SIG-M5 (cell line): ENCODE measurements at places on chromosomes 13 and 19.

- no peak for DNase-seq
These were observed 42.7 kb upstream of the ZNF780A start for GRCh38 chr19:40133491-40133890.

DNA sequence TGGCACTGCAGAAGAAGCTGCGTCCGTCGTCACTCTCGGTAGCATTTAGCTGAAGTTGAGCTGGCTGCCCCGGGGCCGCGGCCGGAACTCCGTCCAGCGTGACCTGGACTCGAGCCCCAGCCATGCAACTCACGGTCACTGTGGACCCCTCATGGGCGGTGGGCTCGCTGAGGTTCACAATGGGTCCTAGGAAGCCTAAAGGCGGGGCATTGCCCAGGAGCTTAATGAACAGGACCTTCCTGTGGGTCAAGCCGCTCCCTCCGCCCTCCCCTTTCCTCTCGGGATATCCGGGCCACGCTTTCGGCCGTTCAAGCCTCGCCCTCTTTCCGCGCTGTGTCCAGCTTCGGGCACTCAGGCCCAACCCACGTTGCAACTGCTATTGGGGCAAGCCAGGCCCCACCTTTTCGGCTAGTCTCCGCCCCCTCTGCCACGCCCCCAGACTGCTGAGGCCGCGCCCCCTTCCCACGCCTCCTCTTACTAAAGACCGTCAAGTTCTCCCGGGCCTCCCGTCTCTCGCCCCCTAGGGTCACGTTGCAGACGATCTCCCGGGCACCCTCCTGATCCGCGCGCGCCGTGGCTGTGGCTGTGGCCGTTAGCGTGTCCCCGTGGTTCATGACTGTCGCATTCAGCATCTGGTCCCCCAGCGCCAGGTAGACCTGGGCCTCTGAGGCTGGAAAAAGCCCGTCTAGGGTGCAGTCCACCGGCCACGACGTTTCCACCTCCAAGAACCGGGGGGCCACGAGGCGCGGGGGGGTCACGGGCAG lies 1.4 kb upstream of the RAVER1 start:
- no peak for DNase-seq

DNA sequence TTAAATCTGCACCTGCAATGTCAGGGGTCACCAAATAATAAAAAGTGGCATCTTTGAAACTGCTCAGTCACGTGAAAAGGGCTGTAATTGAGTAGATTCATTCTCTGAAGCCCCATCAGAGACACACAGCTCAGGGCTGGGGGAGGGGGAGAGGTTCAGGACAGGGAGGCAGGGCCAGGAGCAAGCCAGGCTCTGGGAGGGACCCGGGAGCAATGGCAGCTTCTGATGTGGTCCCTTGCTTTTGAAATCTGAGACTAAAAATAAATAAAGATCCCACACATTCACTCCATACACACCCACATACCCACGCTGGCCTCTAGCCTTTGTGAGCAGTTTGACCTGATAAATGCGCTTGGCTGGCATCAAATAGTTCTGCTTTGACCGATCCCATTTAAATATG lies 32.8 kb downstream of the GSX1 start:
- DNase-seq: no peak

DNA sequence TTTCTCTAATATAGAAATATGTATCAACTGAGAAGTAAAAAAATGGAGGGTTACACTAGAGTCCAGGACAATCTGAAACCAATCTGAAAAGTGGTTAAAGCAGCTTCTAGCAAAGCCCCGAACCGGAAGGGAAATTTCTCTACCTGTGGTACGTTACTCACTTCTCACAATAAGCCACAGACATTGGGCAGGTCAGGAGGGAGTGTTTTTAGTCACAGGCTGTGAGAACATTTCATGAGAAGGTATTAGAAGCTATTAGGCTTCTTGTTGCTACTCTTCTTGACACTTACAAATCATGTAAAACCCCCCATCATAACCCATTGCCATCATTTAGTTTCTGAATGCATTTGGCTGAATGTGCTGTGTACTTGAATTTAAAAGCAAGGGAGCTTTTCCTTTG lies 120.9 kb downstream of the NUFIP1 start:
- no peak for DNase-seq

DNA sequence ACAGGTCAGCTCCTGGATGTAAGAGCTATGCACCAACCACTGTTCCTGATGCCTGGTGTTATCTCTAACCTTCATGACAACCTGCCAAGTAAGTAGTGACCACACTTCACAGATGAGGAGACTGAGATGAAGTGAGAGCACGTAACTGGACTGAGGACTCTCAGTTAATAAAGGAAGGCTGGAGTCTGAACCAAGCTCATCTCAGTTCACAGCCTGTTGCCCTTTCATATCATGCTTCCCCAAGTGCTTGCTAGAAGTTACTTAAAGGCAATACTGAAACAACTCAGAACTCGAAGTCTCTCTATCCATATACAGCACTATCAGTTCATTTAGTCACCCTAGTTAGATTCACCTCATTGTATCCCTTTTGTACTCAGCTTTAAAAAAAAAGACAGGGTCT lies 119.7 kb downstream of the ABCC4 start:
- DNase-seq: no peak

- no peak for DNase-seq
These were observed 13.4 kb downstream of the RUBCNL start for GRCh38 chr13:46373623-46374022.

GRCh38 chr19:45051929-45052579 lies 13.2 kb downstream of the CLASRP start:
- DNase-seq: no peak

DNA sequence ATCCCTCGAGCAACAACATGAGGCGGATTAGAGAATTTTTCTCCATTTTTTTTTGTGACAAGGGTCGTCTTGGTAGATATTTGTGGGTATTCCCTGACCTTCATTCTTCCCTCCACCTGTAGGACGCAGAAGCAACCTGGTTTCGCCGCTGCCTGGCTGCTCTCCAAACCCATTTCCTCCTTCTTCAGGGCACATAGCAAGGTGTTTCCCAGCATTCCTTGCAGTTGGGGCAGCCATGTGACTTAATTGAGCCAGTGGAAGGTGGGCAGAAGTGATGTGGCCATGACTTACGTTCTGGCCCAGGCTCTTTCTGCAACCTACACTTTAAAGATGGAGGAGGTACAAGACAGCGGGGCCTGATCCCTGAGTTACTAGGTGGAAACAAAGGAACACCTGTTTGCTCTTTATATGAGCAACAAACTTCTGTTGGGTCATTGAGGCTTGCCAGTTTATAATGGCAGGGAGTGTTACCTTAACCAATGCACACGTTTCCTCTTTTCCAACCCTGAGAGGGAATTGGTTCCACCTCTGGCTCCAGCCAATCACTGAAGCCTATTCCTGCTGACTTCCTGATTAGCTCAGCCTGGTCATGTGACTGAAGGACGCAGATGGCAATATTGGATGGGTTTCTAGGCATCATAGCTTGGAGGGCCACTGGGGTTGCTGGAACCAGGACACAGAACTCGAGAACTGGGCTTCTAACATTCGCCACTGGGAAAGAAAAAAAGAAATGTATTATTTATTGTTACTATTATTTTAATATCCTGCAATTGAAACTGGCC lies 30.8 kb upstream of the ZNRF4 start:
- DNase-seq: no peak

GRCh38 chr19:6258812-6259311 lies 20.9 kb downstream of the MLLT1 start:
- DNase-seq: no peak

GRCh38 chr13:40114305-40114896 lies 458.9 kb downstream of the COG6 start:
- DNase-seq: no peak

GRCh38 chr13:108962654-108963053 lies 333.2 kb downstream of the MYO16 start:
- DNase-seq: no peak

GRCh38 chr13:105573136-105573535 lies 962.3 kb downstream of the EFNB2 start:
- DNase-seq: no peak

DNA sequence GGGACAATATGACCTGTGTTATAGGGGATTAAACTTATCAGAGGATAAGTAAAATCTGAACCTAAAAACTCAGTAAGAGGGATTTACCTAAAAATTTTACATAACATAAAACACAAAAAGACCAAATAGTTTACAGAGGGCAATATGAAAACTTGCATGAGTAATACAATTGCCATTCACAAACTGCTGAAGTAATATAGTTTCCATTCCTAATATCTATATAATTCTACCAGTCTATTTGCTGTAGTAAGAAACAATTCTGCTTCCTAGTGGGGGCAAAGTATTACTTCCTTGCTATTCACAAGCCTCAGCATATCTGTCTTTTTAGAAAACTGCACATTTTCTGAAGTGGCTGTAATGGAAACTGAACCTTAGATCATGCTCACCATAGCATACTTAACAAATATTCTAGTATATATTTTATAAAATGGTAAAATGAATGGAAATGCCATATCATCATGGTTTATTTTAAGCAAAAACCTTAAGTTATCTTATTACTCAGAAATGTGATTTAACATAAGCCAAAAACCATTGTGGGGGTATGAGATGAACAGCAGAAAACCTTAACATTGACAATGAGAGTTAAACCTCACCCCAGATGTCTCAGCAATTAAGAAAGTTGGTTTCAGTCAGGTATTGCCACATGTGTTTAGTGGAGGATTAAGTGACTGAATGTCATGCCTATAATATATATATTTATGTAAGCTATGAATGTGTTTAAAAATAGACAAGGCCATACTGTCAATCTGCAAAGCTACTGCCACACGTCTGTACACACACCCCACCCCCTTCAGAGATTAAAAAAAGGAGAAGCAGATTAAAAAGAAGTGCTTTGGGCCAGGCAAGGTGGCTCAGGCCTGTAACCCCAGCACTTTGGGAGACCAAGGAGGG lies 136.8 kb downstream of the MIPEP start:
- no peak for DNase-seq

DNA sequence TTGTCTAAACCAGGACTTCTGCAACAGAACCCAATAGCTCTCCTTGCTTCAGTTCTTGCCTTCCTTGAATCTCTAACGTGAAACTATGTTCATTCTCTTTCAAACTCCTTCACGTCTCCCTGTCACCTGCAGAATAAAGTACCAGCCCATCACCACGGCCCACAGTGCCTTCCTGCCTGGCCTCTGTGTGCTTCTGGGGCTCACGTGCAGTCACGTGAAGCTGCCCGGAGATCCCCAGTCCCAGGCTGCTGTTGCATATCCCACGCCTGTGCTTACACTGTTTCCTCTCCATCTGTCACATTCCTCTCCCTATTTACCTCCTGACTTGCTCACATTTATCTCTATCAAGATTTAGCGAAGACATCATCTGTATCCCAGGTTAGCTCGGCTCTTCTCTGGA lies 102.8 kb downstream of the STARD13 start:
- DNase-seq: no peak

GRCh38 chr19:46471116-46471733 lies at the start of gene PNMA8A:
Gene PNMA8A (minus strand): TSS chr19:46471563. CDS start chr19:46471035, 528 bp downstream.
- DNase-seq: no peak

DNA sequence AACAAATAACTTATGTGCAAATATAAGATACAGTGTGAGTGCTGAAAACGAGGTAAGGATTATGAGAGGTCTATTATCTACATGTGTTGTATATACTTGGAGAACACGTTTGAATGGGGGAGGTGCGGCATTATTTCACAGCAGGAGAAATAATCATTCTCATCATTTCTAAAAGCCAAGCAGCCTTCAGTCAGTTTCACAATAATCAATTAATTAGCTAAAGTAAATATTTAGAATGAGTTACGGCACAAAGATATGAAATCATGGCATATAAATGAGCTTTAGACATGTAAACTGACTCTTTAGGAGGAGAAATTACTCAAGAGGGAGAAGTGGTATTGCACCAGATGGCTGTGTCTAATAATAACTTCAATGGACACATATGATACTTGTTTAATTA lies 366.6 kb downstream of the DNAJC15 start:
- DNase-seq: no peak

GRCh38 chr19:29516821-29517395 lies 8.9 kb upstream of the VSTM2B start:
- DNase-seq: no peak

DNA sequence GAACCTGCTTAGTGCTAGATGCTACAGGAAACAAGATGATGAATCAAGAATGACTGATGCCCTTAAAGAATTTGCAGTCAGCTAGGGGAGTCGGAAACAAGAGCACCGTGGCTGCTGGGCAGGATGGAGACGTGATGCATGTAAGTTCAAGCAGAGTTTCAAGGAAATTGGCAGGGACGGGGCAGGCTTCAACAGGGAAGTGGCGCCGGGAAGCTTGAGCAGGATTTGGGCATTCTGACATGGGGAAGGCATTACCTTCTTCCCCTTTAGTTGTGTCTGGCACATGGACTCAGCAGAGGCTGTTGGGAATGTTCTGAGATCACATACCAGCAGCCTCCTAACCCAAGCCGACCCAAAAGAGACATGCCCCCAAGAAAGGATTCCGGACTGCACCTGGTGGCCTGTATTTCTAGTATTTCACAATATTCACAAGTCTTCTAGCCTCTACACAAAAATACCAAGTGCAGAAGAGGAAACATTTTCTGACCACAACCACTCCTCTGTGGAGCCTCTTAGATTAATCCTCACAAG lies 138.2 kb downstream of the CRYL1 start:
- DNase-seq: no peak

DNA sequence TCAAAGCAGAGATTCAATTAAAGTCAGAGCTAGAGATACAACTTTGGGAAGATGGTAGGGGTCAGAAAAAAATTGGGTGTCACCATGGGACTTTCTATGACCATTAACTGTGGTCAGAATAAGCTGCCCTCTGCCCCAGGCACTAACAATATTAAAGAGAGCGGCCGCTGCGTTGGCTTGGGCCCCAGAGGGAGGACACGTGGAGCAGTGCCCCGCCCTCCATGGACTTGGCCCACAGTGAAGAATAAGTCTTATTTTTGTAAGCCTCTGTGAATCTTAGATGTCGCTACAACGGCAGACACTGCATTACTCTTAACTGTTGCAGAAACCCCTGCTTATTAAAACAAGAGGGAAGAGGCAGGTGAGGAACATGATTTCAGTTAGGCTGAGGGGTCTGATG lies 172.7 kb downstream of the UQCRFS1 start:
- no peak for DNase-seq

- no peak for DNase-seq
These were observed 160.1 kb downstream of the SPRY2 start for GRCh38 chr13:80180740-80181355.

GRCh38 chr13:60329221-60329923 lies 67.6 kb upstream of the TDRD3 start:
- no peak for DNase-seq

- no peak for DNase-seq
These were observed 38.0 kb upstream of the C13orf42 start for GRCh38 chr13:51148952-51149573.

DNA sequence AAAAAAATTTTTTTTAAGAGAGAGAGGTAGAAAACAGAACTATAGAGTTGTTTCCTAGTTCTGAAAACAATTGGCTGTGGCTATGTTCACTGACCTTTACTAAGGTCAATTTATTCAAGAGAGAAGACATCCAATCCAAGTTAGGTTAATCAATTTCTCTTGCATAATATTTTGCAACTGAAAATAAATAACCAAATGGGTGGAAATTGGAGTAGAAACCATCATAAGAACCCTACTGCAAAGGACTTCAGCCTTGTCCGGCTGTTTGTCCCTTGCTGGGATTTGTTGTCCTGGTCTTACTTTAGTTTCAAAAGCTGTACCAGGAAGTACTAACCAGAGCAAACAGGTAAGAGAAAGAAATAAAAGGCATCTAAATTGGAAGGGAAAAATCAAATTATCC lies 23.3 kb upstream of the ZC3H13 start:
- no peak for DNase-seq

- DNase-seq: no peak
These were observed 7.5 kb upstream of the ZNF525 start for GRCh38 chr19:53357821-53358581.
